Ascending aorta (tissue), 2 donors: ENCODE measurements at places on chromosomes 7 and 10.

DNA sequence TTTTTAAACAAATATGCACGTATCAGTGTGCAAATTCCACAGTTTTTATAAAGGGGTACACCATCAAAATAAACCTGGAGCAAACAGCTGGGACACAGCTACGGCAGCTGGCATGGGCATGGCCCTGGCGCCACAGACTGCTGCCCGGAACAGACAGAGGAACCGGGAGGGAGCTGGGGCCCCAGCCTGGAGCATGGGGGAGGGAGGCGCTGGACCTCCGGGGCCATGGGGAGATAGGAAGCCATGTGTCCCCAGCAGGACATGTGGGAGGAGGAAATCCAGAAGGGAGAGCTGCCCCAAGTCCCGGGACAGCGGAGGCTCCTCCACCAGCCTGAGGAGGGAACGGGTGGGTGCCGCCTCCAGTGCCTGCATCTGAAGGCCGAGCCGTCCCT, 180.1 kb downstream of the MAD1L1 start:
- H3K27ac ChIP-seq: no peak overlapping the region
- H3K4me3 ChIP-seq: no peak overlapping the region
- DNase-seq: no peak
- no peaks in the 10 kb centered on the region for H3K27me3 ChIP-seq
- no peaks in the 10 kb centered on the region for H3K4me1 ChIP-seq

- no peaks in the 10 kb centered on the region for H3K36me3 ChIP-seq
- H3K4me3 ChIP-seq: no peak overlapping the region
- H3K27ac ChIP-seq: no peak overlapping the region
Measured at GRCh38 chr7:158409120-158409519, 178.5 kb downstream of the PTPRN2 start.

DNA sequence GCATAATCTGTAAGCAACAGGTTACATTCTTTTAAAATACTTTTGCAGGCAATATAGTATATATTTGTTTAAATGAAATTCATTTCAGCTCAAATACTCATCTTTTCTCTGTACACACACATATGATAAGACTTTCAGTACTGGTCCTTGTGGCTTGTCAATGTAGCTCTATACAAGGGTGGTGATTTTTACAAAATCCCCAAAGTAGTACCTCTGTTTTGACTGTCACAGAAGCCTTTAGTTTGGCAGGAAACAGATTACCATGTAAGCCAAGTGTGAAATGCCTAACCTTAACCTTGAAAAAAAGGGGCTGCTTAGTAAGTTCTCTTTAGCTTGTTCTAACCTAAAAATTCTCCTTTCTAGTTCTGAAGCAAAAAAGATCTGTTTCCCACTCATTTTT, 87.9 kb downstream of the KCND2 start:
- no peaks in the 10 kb centered on the region for H3K27me3 ChIP-seq
- no peak for DNase-seq
- H3K36me3 ChIP-seq: no peaks in the 10 kb centered on the region
- no peak overlapping the region for H3K4me3 ChIP-seq
- H3K27ac ChIP-seq: no peak overlapping the region

GRCh38 chr7:134029-134428, 58.3 kb upstream of the FAM20C start:
- peaks cover 5% of the 10 kb centered on the region for H3K4me1 ChIP-seq
- no peaks in the 10 kb centered on the region for H3K27me3 ChIP-seq
- no peak overlapping the region for H3K4me3 ChIP-seq
- DNase-seq: no peak

GRCh38 chr10:71285180-71285545, 33.9 kb upstream of the SLC29A3 start:
- no peaks in the 10 kb centered on the region for H3K4me1 ChIP-seq
- no peak overlapping the region for H3K4me3 ChIP-seq
- DNase-seq: no peak
- no peaks in the 10 kb centered on the region for H3K27me3 ChIP-seq

DNA sequence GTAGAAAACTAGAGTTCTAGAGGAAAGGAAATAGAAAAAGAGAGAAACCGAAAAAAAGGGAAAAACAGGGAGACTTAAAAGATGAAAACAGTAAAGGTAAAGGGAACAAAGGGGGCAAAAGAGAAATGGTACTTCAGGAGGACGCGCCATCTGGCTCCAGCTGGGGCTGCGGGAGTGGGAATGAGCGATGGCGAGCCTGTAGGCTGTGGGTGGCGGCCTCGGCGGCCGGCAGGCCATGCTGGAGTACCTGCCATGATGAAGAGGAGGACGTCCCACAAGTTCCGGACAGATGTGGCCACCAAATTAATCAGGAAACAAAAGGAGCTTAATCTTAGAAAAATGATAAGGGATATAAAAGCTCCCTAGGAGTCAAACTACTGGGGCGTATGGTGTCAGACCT, 21.7 kb upstream of the PHYH start:
- no peak overlapping the region for H3K27ac ChIP-seq
- H3K4me1 ChIP-seq: no peaks in the 10 kb centered on the region
- DNase-seq: no peak

DNA sequence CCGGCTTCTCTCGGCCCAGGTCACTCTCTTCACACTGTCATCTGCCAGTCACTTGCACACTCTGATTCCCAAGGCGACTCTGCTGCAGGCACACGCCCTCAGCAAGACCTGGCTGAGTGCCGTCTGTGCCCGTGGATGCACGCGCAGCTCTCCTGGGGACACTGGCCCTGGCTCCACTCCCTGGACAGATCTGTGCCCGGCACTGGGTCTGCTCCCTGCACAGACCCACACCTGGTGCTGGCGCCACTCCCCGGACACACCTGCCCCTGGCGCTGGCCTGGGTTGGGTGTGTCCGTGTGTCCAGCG, 133.2 kb downstream of the DNAJB6 start:
- no peaks in the 10 kb centered on the region for H3K4me1 ChIP-seq
- no peak overlapping the region for H3K4me3 ChIP-seq
- no peaks in the 10 kb centered on the region for H3K27me3 ChIP-seq
- no peaks in the 10 kb centered on the region for H3K36me3 ChIP-seq

DNA sequence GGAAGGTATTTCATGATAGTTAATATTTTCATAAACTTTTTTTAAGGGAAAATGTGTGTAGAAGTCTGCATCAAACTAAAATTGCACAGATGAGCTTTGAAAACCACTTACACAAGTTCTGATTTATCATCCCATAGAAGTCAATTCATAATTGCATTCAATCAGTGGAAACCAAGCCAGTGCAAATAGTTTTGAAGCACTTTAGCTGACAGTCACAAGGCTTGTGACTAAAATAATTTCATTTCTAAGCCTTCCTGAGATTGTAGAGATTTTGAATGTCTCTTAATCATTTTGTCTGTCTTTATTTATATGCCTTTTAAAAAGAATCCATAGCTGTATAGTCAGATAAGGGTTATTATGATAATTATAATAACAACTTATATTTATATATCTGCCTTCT, 41.4 kb downstream of the EXOC4 start:
- H3K27me3 ChIP-seq: no peaks in the 10 kb centered on the region
- peaks cover 16% of the 10 kb centered on the region for H3K36me3 ChIP-seq
- H3K27ac ChIP-seq: no peak overlapping the region
- DNase-seq: no peak

GRCh38 chr10:110423650-110424049, 74.1 kb upstream of the DUSP5 start:
- no peaks in the 10 kb centered on the region for H3K27me3 ChIP-seq
- no peaks in the 10 kb centered on the region for H3K36me3 ChIP-seq
- no peaks in the 10 kb centered on the region for H3K4me1 ChIP-seq
- no peak overlapping the region for H3K4me3 ChIP-seq
- DNase-seq: no peak

GRCh38 chr7:106247841-106248240, 36.9 kb downstream of the NAMPT start:
- H3K27ac ChIP-seq: no peak overlapping the region
- peaks cover 20% of the 10 kb centered on the region for H3K36me3 ChIP-seq
- no peak overlapping the region for H3K4me3 ChIP-seq
- H3K4me1 ChIP-seq: no peaks in the 10 kb centered on the region
- no peak for DNase-seq

- no peak overlapping the region for H3K4me3 ChIP-seq
- DNase-seq: peak; percentile 38
- no peak overlapping the region for H3K27ac ChIP-seq
Measured at GRCh38 chr10:131186547-131187253, 124.8 kb downstream of the TCERG1L start.

DNA sequence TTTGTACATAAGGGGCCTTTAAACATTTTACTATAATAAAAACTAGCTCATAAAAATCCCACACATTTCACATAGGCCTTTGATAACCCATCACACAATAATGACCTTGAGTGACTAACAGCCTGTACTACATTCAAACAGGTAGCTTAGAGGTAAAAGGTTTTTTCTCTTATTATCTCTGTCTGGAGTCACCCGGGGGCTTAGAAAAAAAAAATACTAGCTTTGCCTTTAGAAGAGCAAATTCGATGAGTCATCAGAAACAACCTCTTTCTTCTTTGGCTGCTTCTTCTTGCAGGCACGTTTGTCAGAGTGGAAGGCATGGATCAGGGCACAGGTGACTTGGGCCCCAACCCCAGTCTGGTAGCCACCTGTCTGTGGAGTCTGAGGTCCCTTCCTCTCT, 43.4 kb upstream of the ADO start:
- no peaks in the 10 kb centered on the region for H3K4me1 ChIP-seq
- H3K27me3 ChIP-seq: no peaks in the 10 kb centered on the region
- no peak overlapping the region for H3K27ac ChIP-seq

GRCh38 chr10:1050554-1050953, 1.6 kb upstream of the IDI1 start:
- no peak for DNase-seq
- no peak overlapping the region for H3K4me3 ChIP-seq
- H3K36me3 ChIP-seq: peaks cover 3% of the 10 kb centered on the region
- H3K27ac ChIP-seq: peak overlapping the region; percentile 98

- H3K27ac ChIP-seq: no peak overlapping the region
- no peak for DNase-seq
- no peaks in the 10 kb centered on the region for H3K27me3 ChIP-seq
- H3K36me3 ChIP-seq: no peaks in the 10 kb centered on the region
- H3K4me1 ChIP-seq: no peaks in the 10 kb centered on the region
Measured at GRCh38 chr7:657565-658119, 68.9 kb upstream of the DNAAF5 start.

DNA sequence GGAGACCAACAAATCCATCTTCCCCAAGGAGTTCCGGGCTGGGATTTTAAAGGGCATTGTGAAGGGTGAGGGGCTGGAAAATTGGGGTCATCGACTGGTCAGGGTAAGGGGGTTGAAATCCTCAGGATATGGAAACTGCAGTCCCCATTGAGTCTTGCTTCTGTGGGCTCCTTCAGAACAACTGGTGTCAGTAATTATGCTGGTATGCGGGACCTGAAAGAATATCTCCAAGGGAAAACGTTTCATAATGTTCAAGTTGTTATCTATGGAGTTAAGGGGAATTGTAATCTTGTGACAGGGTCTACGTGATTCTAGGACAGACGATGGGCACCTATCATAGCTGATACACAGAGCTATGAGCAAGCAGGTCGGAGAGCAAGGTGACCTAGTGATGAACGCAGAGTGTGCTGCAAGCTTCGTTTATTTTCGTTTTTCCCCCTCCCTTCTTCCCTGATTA, 494 bp upstream of the RHBDD2 start:
- no peak for DNase-seq
- peak overlapping the region; percentile 72 for H3K27ac ChIP-seq
- peaks cover 16% of the 10 kb centered on the region for H3K36me3 ChIP-seq
- H3K4me3 ChIP-seq: peak overlapping the region; percentile 67

GRCh38 chr10:110241407-110241806, 34.0 kb downstream of the MXI1 start:
- H3K27ac ChIP-seq: no peak overlapping the region
- H3K36me3 ChIP-seq: peaks cover 36% of the 10 kb centered on the region
- no peaks in the 10 kb centered on the region for H3K27me3 ChIP-seq
- H3K4me1 ChIP-seq: peaks cover 13% of the 10 kb centered on the region
- no peak overlapping the region for H3K4me3 ChIP-seq

DNA sequence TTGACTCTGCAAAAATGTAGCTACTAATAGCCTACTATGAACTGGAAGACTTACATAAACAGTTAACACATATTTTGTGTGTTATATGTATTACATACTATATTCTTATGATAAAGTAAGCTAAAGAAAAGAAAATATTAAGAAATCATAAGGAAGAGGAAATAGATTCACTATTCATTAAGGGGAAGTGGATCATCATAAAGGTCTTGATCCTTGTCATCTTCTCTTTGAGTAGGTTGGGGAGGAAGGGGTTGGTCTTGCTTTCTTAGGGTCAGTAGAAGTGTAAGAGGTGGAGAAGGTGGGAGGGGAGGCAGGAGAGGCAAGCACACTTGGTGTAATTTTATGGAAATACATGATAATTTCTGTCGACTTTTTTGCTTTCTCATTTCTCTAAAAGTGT, 81.3 kb downstream of the NAMPT start:
- H3K36me3 ChIP-seq: no peaks in the 10 kb centered on the region
- no peaks in the 10 kb centered on the region for H3K27me3 ChIP-seq
- no peak for DNase-seq
- no peak overlapping the region for H3K4me3 ChIP-seq
- no peaks in the 10 kb centered on the region for H3K4me1 ChIP-seq
- H3K27ac ChIP-seq: no peak overlapping the region
